IPS-NIHi11 (cell line): ENCODE measurements at places on chromosomes 3 and 15.

DNA sequence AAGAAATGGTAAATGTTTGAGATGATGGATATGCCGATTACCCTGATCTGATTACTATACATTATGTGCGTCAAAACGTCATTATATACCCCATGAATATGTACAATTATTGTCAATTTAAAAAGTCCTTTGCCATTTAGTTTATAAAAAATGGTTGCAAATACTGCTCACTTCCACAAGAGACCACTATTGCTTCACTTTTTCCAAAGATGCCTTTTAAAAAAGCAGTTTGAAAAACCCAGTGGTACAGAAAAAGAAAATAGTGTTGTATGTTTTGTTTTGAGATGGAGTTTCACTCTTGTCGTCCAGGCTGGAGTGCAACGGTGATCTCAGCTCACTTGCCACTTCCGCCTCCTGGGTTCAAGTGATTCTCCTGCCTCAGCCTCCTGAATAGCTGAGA, 39.3 kb downstream of the EDEM1 start:
- no peak for DNase-seq

- peak; percentile 74 for DNase-seq
Measured at GRCh38 chr3:189304465-189305351, 132.9 kb downstream of the TPRG1 start.

GRCh38 chr3:52615166-52615565, 70.5 kb downstream of the PBRM1 start:
- no peak for DNase-seq

GRCh38 chr3:106338582-106339214, 469.9 kb upstream of the CBLB start:
- no peak for DNase-seq

GRCh38 chr3:89227218-89227617, 119.8 kb downstream of the EPHA3 start:
- no peak for DNase-seq

- DNase-seq, result no peak
Measured at GRCh38 chr3:151434151-151434890, 26.5 kb downstream of the IGSF10 start.

DNA sequence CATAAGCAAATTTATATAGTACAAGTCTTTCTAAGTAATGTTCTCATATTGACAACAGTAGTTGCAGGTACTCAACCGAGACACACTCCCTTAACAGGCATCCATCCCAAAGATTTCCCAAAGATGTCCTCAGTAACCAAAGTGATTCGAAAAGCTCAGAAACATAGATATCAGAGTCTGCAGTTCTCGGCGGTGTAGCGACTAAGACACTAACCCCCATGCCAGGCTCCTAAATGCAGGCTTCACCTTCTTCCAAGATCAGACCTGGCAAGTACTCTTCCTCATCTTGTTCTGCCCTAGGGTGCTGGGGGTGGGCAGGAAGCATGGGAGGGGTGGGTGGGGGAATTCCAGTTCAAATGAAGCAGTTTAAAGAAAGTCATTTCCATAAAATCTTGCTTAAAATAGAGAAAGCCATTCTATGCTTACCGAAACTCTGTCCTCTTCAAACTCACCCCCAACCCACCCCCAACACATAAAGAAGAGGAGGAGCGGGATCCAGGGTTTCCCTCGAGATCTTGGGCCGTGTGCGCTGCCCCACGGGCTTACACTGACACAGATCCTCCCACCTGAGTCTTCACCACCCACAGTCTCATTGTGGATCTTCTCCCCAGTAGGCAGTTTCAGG, 59.0 kb upstream of the BCL6 start:
- DNase-seq, result no peak

DNA sequence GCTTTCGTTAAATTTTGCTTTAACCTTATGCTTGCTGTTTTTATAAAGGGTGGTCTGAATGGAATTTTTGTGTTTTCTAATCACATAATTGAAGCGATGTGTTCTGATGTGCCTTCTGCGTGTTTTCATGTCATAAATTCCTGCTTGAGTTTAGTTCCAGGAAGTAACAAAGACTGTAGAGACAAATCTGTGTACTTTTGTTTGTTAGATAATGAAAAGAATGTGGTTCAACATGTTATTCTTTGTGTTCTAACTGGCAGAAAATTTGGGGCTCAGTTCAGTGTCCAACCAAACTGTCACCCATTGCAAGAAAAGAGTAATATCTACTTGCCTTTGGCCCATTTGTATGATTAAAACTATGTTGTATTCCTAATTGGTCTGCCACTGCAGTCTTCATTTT, 324.0 kb downstream of the DIPK2A start:
- no peak for DNase-seq

DNA sequence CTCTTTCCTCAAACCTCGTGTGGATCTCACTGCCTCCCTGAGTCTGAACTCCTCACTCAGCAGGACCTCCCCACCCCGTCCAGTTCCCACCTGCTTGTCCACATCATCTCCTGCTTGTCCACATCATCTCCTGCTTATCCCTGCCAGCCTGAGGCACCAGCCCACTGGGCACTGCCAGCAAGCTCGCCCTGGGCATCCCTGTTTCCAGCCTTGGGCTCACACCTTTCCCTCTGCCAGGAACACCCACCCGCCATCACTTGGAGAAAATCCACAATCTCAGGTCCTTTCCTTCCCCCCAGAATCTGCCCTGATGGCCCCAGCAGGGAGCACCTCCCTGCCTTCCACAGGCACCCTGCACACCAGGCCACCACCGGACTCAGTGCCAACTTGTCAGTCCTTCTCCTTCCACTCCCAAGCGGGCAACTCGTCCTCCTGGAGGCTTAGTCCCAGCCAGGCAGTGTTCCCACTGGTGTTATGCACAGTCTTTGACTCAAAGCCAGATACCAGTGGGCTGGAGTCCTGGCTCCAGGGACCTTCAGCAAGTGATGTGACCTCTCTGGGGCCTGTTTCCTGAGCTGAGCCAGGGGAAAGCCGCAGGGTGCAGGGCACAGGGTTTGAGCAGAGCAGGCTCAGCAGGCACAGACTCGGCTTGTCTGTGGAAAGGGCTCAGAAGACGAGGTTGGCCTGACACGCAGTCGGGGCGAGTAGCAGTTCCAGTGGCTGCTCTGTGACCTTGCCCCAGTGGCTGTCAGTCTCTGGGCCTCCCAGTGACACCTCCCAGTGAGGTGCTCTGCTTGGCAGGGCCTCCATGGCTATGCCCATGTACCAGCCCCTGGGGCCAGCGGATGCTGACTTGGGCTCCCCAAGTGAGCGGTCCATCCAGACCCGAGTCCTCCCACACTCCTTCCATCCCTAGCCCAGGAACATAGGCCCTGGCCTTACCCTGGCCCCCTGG, 9.5 kb upstream of the MESP2 start:
- peak; percentile 11 for DNase-seq

DNA sequence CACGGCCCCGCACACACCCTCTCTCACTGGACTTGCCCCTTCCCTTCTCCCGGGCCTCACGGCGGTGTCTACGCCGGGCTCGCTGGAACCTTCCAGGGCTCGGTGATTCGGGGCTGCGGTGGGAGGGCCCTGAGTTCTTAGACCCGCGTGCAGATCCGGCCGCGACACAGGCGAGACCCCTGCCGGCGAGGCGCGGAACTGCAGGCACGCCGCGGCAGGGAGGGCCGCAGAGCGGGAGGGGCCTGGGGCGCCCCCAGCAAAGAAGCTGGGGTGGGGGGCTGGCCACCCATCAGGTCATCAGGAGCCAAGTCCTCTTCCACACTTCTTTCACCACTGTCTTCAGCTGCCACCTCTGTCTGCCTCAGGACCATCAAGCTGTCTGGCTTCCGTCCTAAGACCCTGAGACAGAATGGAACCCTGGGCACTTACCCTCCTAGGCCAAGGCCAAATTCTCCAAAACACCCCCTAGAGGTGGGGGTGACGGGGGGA, 164.5 kb downstream of the XXYLT1 start:
- DNase-seq, result peak; percentile 90

DNA sequence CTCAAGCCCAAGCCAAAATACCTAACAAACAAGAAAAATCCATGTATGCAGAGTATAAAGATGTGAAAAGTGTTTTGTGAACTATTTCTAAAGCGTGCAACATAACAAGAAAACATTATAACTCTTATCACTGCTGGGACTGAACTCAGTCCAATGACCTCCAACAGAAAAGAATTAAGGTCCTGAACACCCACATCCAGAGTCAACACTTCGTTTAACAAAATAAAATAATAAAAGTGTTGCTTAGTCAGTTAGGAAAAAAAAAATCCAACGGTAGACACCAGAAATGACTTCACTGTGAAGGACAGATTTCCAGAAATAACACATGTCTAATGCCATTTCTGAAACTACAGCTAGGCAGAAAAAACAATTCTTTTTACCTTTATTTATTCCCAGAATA, 28.0 kb downstream of the MB21D2 start:
- no peak for DNase-seq

- DNase-seq, result no peak
Measured at GRCh38 chr15:68464448-68465090, 32.6 kb upstream of the ITGA11 start.

- DNase-seq, result no peak
Measured at GRCh38 chr3:51581524-51581923, 43.0 kb downstream of the RAD54L2 start.

DNA sequence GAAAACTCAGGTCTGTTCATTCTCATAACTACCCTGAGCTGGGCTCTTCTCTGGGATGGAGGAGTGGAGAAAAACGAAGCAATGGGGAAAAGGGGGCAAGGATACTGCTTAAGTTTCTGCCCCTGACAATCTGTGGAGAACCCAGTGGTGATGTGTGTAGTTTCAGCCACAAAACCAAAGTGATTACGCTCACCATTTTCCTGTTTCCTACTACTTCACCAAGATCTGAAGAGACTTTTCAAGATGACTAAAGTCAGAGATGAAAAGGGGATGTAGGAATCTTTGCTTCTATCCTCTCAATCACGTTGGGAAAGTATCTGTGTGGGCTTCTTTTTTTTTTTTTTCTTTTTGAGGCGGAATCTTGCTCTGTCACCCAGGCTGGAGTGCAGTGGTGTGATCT, 8.3 kb upstream of the UBE2E1 start:
- DNase-seq, result no peak

- no peak for DNase-seq
Measured at GRCh38 chr15:89817701-89818280, 3.1 kb upstream of the ANPEP start.

GRCh38 chr3:119258915-119259314, 18.2 kb upstream of the B4GALT4 start:
- no peak for DNase-seq

DNA sequence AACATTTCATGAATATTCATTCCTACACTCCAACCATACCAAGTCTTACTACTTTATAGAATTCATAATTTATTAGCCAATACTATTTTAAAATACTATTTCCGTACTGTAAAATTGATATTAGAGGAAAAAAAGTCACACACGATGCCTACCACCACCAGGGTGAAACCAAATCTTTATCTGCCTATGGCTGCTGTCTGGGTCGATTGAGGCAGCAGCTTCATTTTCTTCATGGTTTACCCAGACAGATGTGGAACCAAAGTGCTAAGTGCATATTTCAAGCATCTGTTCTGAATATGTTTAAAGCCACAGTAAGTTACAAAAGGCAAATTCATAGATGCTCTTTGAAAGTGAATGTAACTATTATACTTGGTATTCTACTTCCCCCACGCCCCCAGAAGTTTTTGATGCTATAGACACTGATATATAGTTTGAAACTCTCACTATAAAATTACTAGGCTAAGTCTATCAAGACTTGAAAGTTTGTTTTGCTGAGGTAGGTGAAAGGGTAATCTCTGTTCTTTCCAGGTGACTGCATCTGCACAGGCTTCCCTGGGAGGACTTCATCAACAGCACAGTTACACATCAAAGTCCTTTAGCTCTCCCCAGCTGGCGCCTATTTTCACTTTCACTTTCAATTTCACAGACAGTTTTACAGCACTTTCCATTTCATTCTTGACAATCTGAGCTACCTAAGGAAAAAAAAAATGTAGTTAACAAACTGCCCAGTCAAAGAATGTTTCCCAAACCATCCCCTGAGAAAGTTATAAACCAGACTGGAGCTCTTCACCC, 113.9 kb downstream of the POLQ start:
- DNase-seq, result no peak

DNA sequence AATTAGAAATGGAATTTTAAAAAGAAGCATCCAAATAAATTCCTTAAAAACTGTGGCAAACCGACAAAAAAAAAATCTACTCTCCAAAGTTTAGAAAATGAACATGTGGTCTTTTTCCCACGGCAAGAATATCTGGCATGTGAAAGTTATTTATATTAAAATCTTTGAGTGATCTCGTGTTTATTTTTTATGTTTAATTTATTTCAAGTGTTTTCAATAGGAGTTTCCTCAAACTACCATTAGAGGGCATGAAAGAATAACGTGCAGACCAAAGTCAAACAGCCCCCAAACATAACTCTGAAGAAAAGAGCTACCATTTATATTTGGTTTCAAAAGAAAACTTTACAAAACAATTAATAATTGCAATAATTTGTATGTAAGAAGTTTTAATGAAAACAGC, 286.4 kb downstream of the ZIC4 start:
- DNase-seq, result peak; percentile 18

- DNase-seq, result no peak
Measured at GRCh38 chr3:156859578-156859977, 33.4 kb downstream of the LEKR1 start.

DNA sequence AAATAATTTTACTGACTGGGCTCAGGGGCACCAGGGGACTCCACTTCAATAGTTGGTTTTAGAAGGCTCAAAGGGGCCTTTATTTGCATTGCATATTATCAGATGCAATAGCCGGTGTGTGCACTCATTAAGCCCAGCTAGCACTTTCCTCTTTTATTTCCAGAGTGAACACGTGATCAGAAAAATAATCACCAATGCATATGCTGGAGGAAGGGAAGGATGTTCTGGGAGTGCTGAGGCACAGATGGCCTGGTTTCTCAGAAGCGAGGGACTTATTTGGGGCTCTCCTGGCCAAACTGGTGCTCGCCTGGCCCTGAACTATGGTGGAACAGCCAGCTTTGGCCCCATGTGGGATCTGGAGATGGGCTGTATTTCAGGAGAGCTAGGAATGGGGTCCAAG, 60.4 kb upstream of the SEC13 start:
- no peak for DNase-seq

GRCh38 chr15:101610611-101611000, 41.6 kb downstream of the TM2D3 start:
- DNase-seq, result no peak

- no peak for DNase-seq
Measured at GRCh38 chr3:184448321-184449160, 68.7 kb downstream of the CHRD start.

- no peak for DNase-seq
Measured at GRCh38 chr3:12058408-12058807, 54.2 kb downstream of the SYN2 start.

- no peak for DNase-seq
Measured at GRCh38 chr3:31573036-31573779, 40.5 kb downstream of the STT3B start.

DNA sequence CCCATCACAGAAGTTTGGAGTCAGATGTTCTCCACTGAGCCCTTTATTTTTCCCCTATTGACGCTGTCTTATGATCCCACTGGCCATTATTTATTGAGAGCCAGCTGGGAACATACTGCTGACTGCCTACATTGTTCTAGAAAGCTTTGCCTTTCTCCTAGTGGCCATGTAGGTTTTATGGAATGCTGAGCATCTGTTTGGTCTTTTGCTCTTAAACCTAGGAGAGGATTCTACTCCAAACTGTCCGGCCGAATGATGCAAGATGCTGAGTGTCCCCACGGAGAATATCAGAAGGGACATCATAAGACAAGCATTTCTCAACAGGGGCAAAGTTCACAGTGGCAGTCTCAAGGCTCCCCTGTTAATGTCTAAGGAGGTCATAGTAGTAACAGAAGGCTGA, 171.4 kb downstream of the ARRDC4 start:
- no peak for DNase-seq
